ENCODE measurements at places on chromosomes 3 and 15.

GRCh38 chr3:101932326-101933068, 83.2 kb downstream of the NFKBIZ start:
- no peak for DNase-seq

DNA sequence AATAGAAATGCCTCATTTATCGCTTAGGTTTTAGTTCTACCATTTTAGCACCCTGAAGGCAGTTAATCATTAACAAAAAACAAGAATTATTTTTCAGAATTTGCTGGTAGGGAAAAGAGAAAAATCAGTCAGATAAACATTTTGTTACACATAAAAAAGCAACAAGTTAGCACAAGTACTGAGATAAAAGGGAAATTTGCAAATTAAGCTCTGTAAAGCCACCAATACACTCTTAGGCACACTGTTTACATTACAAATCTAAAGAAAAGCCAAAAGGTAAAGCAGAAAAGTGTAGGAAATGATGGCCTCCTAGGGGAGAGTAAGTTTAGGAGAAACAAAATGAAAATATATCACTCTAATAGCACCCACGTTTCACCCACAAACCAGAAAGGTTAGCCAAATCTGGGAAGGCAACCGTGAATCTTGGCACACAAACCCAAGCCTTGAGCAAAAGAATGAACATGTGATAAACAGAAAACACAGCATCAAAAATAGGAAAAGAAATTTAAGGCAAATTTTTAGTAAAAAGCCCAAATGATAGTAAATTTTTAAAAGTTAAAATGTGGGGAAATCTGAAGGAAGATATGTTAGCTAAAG, 1.6 kb upstream of the SATB1 start:
- DNase-seq = no peak

GRCh38 chr3:66822186-66823008, 175.7 kb upstream of the KBTBD8 start:
- DNase-seq = no peak

GRCh38 chr15:83651541-83651940, 2.4 kb upstream of the ADAMTSL3 start:
- no peak for DNase-seq

DNA sequence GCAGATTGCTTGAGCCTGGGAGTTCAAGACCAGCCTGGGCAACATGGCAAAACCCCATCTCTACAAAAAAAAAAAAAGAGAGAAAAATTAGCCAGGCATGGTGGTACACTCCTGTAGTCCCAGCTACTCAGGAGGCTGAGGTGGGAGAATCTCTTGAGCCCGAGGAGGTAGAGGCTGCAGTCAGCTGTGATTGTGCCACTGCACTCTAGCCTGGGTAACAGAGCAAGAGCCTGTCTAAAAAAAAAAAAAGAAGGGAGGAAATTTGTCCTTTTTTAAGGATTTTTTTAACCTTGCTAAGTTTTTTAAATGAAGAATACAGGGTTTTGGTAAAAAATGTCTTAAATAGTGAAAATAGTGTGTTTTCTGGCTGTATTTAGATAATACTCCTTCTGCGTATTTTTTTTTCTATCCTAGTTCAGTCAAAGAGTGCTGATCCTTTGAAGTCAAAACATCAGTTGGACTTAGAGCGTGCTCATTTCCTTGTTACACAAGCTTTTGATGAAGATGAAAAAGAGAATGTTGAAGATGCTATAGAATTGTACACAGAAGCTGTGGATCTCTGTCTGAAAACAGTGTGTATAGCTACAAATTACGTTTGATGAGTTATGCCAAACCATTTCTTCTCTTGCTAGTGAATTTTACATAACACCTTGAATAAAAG, 11.1 kb downstream of the CAPN7 start:
- no peak for DNase-seq

DNA sequence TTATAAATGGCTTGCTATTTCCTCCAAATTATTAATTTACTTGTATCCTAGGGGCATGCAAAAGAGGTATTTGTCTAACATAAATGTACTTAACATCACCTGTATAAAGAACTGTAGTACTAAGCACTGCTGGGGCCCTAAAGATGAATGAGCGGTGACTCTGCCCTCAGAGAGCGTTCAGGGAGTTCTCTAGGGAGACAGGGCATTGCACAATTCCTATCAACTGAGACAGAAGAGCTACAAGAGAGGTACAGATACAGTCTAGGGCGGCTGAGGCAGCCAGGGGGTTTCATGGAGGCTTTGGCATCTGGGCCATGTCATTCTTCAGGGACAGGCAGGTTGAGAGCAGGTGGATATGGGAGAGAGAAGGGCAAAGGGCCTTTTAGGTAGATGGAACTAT, 39.9 kb upstream of the PARL start:
- no peak for DNase-seq

GRCh38 chr3:72318504-72319193, 529.6 kb downstream of the SHQ1 start:
- no peak for DNase-seq

- DNase-seq = no peak
Observed at GRCh38 chr3:33030246-33030645, 66.7 kb downstream of the GLB1 start.

- no peak for DNase-seq
Observed at GRCh38 chr15:21262851-21263425, 177.4 kb downstream of the POTEB3 start.

DNA sequence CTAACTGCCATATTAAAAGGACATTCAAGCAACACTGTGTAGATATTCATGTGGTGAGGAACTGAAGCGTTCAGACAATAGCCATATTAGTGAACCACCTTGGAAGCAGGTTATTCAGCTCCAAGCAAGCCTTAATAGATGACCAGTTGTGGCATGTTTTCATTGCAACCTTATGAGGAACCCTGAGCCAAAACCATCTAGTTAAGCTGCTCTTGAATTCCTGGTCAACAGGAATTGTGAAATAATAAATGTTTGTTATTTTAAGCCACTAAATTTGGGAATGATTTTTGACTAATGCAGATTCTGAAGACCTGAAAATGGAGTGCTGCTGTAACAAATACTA, 73.0 kb downstream of the SPRED1 start:
- DNase-seq = no peak

DNA sequence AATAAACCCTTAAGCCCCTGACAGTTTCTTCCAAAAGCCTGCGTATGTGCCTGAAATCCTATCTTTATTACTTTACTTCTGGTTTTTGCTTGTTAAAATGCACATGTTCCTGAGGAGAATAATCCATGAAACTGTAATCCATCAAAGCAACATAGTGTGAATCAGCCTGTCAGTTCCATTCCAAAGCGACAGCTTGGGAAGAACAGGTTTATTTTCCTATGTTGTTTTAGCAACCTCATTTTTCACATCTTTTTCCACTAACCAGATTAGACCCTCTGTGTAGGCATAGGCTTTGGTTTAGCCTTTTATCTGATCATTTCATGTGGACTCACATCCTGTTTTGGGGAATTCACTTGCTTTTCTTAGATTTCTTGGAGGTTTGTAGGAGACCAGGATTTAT, 988.0 kb downstream of the SQOR start:
- DNase-seq = no peak

- no peak for DNase-seq
Observed at GRCh38 chr3:75218577-75218976, 445.6 kb upstream of the FRG2C start.

DNA sequence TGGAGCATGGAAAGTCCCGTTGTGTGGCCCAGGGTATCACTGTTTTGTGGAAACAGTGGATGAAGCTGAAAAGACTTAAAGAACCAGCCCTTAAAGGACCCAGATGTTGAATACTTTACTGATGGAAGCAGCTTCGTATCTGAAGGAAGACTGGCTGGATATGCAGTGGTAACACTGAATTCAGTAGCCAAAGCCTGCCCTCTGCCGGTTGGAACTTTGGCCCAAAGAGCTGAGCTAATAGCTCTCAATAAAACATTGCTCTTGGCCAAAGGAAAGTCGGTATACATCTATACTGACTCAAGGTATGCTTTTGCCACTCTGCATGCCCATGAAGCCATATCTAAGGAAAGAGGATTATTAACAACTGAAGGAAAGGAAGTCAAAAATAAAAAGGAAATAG, 885.4 kb downstream of the PDCD6IP start:
- peak; percentile 10 for DNase-seq

- DNase-seq = no peak
Observed at GRCh38 chr3:175605851-175606250, 746.7 kb downstream of the NAALADL2 start.

DNA sequence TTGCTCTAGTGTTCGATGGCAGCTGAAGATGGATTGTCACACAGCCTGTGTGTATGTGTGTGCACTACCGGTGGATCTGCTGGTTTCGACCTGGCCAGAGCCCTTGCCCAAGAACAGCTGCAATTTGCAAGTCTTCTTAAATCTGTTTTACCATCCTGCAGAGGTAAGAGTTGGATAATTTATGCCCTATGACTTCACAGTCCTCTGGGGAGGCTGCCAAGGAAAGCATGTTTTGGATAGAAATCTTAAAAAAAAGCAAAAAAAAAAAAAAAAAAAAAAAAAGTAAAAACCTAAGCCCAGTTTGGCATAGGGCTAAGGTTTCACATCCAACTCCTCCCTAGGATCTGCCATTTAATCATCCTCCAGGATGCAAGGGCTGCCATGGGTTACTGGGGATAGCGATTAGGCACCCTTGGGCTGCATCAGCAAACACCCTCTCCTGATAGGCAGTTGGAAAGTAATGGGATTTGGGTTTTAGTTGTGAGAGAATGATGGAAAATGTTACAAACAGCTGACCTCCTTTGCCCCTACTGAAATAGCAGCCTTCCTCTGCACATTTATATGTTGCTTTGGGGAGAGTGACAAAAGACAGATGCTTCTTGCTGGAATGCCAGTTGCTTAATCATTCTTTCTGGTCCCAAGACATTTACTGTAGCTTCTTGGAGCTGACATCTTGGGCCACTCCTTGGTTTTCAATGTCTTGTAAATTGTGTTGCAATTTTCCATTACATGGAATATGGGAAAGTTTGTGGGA, 35.4 kb downstream of the CD200R1L start:
- no peak for DNase-seq

- no peak for DNase-seq
Observed at GRCh38 chr3:141375381-141376301, 7.3 kb downstream of the ZBTB38 start.

DNA sequence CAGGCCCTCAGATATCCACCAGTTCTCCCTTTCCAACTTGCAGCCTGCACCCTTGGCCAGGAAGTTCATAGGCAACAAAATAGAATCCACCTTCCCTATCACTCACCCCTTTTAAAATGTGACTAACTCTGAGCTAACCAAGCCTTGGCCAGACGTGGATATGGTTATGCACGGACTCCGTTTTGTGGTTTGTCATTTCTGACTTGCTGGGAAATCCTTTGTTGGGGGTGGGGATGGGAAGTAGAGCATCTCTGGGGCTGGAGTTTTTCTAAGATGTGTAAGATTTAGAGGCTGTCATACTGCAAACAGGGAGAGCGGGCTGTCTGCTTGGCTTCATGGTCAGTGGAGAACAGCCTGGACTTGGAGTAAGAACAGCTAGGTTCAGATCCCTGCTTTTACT, 62.6 kb downstream of the SMAD3 start:
- DNase-seq = no peak

- no peak for DNase-seq
Observed at GRCh38 chr3:21620511-21621155, 130.4 kb downstream of the ZNF385D start.

DNA sequence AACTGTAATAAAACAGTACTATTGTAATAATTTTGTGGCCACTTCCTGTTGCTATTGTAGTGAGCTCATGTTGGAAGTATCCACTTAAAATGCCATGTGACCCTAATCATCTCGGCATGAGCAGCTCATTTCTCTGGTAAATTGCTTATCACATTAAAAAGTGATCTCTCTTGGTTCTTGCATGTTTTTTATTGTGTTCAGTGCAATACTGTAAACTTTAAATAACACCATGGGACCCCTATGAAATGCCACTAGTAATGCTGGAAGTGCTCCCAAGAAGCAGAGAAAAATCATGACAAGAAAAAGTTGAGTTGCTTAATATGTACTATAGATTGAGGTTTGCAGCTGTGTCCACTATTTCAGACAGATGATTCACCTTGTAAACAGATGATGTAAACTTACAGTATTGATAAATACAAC, 45.6 kb downstream of the NMD3 start:
- no peak for DNase-seq

- no peak for DNase-seq
Observed at GRCh38 chr3:51057121-51057520, 328.0 kb upstream of the MANF start.

DNA sequence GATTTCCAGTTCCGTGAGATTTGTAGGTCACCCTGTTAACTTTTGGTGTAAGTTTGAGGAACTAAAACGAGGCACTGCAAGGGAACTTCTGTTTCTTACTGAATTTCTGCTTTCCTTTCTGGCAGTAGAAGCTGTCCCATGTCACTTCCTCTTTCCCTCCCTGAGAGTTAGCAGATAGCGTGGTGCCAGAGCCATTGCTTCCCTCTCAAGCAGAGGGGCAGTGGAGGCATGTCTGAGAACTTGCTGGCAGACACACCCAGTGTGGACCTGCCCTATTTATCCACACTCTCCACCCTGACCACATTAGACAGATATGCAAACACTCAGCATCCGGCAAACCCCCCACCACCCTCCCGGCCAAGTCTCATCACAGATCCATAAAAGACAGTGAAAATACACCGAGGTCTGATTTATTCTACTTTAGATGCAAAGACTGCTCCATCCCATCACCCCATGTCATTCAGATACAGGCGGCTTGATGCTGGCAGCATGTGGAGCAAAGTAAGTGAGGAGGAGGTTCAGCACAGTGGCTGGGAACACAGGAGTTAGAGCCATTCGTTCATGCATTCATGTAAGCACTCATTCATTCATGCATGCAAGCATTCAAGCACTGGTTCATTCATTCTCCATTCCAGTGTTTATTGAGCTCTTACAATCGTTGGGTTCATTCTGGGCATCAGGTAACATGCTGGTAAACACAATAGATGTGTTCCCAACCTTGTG, 324.7 kb downstream of the SHQ1 start:
- DNase-seq = no peak

- peak; percentile 72 for DNase-seq
Observed at GRCh38 chr3:44198284-44199269, 43.1 kb upstream of the TOPAZ1 start.

- DNase-seq = no peak
Observed at GRCh38 chr3:102069211-102069662, 219.9 kb downstream of the NFKBIZ start.

- DNase-seq = no peak
Observed at GRCh38 chr15:39301589-39301999, 279.3 kb upstream of the THBS1 start.

DNA sequence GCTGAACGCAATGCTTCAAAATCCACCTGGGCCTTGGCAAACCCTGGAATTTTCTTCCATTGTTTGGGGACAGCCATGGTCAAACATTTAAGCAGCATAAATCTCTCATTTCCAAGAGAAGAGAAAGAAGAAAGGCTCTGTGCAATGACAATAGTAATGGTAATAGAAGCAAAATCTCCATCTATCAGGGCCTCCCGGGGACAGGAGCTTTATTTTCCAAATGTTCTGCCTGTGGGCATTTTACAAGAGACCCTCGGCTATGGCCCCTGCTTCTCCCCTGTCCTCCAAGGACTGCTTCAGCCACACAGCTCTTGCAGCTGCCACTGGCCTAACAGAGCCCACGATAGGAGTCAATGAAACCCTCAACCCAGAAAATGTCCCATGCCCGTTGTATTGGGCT, 12.7 kb upstream of the FAM240A start:
- no peak for DNase-seq
